ENCODE measurements at places on chromosomes 6 and 20.

GRCh38 chr20:56554869-56555268, 21.8 kb downstream of the FAM209B start:
- no peak for DNase-seq

- no peak for DNase-seq
Measured at GRCh38 chr6:121223930-121224329, 110.3 kb downstream of the TBC1D32 start.

GRCh38 chr6:52328303-52328662, 33.7 kb upstream of the PAQR8 start:
- DNase-seq = no peak

- no peak for DNase-seq
Measured at GRCh38 chr6:3372184-3372846, 84.5 kb downstream of the SLC22A23 start.

- DNase-seq = no peak
Measured at GRCh38 chr6:131036601-131037000, 26.4 kb downstream of the EPB41L2 start.

DNA sequence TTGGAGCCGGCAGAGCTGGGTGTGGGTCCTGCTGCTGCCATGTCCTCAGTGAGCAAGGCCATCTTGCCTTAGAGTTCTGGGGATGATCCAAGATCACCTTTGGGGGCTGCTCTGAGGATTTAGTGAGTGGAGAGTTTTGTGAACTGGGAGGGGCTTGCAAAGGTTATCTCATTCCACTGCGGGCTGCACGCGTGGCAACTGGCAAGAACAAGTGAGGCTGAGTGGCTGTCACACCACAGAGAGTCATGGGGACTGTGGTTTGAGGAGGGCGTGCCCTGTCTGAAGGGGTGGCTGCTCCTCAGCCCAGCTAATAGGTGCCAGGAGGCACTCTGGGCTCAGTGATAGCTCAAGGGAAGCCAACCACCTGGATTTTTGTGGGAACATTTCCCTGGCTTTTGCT, 37.6 kb downstream of the TTLL9 start:
- DNase-seq = no peak

GRCh38 chr6:36827261-36828079, 11.8 kb downstream of the CPNE5 start:
- no peak for DNase-seq
